ENCODE measurements at places on chromosomes 11 and 22.

- no peak for DNase-seq
These were observed 136.3 kb upstream of the TEAD1 start for GRCh38 chr11:12537778-12538401.

DNA sequence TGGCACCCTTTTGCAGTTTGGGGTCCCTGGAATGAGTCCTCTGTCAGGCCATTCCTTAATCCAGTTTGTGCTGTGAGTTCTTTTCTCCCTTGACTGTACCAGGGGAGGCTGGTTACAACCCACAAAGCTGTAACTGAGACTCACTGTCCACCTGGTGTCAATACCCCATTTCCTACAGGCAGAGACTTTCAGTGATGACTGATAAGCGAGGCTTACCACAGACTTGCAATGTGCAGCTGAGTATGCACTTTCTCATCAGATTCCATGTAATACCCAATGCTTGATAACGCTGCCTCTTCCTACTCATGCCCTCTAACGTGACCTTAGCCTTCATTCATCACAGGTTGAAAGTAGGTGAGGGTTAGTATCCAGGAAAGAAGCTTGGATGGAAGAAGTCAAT lies 120.1 kb downstream of the INSC start:
- DNase-seq = no peak

- DNase-seq = peak; percentile 59
These were observed 20.0 kb upstream of the CASP12 start for GRCh38 chr11:104918113-104918824.

DNA sequence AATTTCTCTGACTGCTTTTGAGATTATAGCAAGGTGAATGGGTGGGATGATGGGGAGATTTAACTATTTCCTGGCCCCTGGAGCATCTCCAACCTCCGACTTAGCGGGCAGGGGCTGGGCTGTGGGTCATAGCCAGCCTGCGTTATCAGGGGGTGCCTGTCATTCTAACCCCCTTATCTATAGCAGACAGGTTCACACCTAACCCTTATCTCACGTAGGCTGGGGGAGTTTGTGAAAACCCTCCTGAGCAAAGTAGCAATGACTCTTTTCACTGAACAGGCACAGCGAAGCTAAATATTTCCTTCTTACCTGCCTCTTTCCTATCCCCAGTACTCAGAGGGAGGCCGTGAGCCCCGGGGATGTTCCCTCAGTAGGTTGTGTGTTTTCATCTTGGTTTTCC lies 511.4 kb upstream of the B3GAT1 start:
- no peak for DNase-seq

DNA sequence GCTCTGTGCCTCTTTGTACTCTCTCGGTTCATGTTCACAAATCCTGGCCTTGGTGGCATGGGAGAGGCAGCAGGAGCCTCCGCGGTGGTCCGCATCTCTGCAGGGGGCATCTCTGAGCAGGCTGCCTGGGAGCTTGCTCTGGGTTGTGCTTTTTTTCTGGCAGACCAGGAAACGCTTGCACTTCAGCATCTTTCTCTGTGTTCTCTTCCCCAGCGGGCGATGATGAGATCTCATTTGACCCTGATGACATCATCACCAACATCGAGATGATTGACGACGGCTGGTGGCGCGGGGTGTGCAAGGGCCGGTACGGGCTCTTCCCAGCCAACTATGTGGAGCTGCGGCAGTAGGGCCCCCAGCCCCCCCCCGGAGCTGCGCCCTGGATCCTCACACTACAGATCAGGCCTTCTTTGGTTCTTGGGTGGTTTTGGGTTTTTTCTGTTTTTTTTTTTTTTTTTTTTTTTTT lies 36.5 kb downstream of the CTTN start:
- no peak for DNase-seq

DNA sequence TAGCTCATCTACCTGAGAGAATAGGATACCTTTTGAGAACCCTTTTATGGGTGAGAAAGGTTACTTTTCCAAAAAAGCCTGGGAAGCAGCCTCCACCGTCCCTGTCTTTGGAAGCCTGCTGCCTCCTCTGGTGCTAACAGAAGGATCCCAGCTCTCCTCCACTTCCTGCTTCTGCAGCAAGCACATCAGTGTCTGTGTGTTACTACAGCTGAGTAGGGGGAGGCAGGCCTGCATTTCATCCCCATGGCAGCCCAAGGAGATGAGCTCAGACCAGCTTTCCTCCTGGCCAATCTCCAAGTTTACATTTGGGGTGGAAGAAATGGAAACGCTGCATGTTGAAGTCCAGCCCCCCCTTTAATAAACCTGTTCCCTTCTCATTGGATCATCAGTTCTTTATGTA lies 7.4 kb upstream of the CCDC34 start:
- DNase-seq = no peak

DNA sequence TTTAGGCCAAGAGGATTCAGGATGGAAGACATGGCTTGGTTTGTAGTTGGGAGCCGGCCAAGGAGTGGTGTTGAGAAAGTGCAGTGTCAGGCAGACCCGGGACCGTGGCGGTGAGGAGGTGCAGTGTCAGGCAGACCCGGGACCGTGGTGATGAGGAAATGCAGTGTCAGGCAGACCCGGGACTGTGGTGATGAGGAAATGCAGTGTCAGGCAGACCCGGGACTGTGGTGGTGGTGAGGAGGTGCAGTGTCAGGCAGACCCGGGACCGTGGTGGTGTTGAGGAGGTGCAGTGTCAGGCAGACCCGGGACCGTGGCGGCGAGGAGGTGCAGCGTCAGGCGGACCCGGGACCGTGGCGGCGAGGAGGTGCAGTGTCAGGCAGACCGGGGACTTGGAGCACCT lies 59.7 kb downstream of the LRP5 start:
- DNase-seq = no peak

DNA sequence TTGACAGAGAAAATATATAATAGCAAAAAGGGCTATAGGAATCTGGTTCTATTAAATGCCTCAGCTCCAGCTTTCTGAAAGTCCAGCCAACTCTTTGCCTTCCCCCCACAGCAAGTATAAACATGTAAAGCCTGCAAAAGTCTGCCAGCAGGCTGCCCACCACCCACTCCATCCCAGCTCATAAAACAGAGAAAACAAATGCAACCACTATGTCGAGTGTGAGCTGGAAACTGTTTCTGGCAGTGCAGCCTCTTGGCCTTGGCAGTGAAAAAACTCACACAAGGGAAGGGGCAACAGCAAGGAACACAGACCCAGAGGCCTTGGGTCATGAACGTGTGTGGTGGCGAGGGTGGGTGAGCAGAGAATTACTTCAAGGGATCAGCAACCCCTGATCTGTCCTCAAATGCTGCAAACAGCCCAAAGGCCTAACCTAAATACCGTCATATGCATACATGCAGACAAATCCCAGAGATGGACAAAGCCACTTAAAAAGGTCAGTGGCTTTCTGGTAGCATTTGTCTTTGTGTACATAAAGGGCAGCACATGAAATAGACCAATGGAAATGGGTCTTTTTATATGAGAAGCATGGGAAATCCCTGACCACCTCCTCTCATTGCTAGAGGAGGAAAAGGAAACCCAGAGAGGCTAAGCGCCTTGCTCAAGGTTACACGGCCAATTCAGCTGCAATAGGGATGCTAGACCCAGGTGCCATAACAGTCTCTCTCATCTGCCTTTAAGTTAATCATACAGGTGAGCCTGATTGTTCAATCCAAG lies 74.8 kb downstream of the NAT10 start:
- DNase-seq = no peak

- no peak for DNase-seq
These were observed 6.5 kb downstream of the ASPHD2 start for GRCh38 chr22:26435327-26436093.
